NCI-H1417 (cell line): ENCODE measurements at places on chromosomes 2 and 18.
A peak's percentile ranks its signal among the peaks of the same experiment; 100 is the strongest.

DNA sequence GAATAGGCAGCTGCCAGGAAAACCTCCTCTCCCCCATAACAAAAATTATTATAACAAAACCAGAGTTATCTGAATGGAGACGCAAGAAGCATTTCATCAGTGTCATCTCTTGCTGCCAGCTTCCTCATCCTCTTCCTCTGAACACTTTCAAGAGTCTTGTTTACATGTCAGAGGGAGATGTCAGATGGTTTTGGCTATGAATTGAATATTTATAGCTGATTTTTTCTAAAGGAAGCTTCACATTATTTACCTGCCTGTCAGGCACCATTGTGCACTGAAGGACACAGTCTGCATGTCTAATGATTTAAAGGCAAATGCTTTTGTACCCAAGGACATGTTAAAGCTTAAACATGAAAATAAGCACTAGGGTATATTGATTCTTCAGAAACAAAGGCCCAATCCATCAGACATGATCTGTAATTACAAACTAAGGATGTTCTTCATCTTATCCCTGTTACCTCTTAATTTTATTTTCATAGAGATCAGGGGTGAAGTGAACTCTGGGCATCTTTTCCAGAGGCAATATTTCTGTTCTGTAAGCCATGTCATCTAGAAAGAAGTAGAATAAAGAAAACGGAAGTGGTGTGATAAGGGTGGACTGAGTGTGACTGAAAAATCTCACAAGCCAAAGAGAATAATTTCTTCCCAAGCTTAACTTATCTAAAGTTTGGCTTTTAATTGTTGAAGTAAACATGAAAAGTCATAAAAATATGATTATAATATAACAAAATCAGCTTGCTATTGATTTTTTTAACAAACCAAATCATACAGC is 168.7 kb downstream of the ANKRD44 start:
- peak; percentile 49 for DNase-seq

- no peak for DNase-seq
These were observed 52.4 kb upstream of the ATP8B1 start for GRCh38 chr18:57855551-57855950.

DNA sequence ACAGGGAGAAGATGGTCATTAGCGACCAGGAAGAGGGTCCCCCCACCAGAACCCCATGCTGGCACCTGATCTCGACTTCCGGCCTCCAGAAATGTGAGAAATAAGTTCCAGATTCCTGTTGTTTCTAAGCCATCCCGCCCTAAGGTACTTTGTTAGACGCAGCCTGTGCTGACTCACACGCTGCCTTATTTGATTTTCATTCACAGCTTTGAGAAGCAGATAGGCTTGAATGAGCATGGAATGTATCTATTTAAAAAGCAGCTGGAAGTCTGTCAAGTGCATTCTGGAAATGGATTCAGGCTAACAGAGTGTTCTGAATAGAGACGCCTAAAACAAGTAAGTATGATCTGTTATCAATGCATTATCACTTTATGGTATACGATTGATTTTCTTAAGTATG is 8.3 kb upstream of the IL1R2 start:
- no peak for DNase-seq

DNA sequence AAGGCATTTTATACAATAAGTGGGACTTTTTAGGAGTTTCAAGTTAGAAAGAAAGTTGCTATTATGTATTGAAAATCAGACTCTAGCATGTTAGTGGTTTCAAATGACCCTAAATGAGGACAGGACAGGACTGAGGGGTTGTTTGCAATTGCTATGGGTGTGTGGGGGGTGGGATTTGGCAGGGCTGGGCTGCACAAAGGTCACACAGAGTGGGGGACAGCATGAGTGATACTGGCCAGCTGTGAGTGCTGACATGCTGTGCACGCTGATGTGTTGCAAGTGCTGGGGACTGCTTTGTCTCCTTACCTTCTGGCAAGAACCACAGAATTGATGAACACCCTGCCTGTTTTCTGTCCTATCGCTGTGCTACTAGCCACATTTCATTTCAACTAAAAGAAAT is 29.8 kb downstream of the RNMT start:
- DNase-seq, result no peak

DNA sequence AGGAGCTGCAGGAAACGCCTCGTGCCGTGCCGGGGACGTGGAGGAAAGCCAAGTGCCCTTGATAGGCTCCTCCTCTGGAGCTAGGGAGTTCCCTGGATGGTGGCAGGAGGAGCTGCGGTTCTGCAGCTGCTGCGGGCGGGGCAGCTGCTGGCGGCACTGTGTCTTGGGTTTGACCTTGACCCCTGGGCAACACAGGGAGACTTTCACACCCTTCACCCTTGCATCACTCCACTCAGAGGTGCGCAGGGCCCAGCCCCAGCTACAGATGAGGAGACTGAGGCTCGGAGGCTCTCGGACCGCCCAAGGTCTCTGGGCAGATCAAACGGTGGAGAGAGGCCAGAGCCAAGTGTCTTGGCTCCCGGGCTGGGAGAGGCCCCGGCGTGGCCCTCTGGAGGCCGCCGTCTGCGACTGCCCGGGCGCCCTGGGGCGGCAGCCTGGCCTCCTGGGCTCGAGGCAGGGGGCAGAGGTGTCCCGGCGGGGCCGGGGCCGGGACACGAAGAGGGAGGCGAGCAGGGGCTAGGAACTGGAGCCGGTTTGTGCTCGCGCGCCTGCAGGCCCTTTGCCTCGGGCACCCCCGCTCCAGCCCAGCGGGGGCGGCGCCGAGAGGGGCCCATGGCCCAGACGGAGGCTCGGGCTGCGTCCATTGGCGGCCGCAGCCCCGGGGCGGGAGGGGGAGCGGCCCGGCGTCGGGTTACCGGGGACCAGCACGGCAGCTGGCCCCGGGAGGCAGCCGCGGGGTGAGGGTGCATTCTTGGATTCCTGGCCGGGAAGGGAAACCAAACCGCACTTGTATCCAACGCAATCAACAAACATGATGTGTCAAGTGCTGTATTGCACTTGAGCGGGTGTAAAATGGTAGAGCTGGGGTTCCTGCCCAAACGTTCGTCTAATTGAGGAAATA is 129.6 kb upstream of the SLC1A4 start:
- DNase-seq, result peak; percentile 96

DNA sequence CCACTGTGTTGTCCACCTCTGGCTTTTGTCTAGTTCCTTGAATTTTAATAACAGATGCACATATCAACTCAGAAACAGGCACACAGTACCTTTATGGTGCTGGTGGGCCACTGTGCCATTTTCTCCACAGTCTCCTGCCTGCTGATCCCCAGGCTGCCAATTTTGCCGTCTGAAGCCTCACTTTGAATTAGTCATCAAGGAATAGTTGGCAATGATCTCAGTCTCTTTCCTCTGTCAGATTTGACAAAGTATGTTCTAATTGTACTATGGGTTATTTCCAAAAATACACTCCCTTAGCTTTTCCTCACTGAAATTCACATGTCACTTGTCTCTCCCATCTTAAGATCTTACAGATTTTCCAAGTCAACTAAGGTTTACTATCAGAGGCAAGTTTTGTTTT is 140.7 kb downstream of the ZNF516 start:
- no peak for DNase-seq

DNA sequence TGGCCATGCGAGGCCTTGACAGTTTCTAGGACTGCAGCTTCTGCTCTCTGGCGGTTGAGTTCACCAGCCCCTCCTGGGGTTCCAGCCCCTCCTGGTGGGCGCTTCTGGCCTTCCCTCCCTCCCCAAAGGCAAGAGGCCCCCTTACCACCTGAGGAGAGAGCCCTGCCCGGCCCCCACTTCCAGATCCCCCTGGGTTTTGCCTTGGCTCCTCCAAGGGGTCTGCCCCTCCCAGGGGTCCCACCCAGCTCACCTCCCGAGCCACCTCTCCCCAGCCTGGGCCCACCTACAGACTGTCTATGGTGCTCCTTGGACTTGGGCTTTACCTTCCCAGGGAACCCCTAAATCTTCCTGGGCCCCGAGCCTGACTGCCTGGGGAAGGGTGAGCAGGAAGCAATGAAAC is 264.5 kb downstream of the ATAD2B start:
- DNase-seq, result no peak

DNA sequence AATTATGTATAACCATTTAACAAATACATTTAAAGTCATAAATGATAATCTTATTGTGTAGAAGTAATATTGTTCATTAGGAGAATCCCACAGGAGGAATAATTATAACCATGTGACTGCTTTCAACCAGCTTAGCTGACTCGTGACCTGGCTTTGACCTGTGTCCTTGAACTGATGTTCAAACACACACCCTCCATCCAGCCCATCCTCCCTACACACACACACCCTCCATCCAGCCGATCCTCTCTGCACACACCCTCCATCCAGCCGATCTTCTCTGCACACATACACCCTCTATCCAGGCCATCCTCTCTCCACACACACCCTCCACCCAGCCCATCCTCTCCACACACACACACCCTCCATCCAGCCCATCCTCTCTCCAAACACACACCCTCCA is 83.5 kb downstream of the EIPR1 start:
- peak; percentile 77 for DNase-seq

DNA sequence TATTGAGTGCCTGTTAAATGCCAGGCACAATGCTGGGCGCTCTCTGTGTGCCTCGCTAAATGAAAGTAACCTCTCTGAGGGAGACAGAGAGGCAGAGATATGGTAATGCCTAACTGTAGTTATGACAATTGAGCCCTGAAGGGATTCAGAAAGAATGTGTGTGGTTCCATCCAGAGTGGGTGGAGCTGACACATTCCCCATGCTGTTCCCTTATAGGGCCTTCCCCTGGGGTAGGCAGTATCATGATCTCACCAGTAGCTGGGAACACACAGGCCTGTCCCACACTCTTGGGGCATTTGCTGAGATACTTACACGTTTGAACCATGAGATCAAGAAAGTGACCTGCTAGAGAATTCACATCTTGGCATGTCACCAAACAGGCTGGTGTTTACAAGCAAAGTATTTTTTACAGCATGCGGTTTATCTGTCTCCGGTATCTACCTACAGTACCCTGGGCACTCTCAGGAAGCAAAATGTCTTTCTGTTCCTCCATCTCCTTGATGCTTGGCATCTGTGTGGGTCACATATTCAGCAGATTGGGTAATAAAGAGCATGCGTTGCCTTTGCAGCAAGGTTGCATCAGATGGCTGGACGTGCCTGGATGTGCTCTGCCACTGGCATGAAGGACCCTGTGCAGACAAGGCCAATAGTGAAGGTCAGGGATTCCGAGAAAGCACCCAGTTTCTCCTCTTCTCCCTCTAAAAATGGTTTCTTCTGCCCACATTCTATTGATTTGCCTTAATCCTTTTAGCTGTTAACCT is 9.4 kb downstream of the CTIF start:
- no peak for DNase-seq
